Panc1 (cell line): ENCODE measurements at places on chromosomes 11 and 22. TPM values are rescaled to one million over a fixed set of nuclear protein-coding genes. Genes with fewer than 3 reads are reported as not detected.

- no peak for DNase-seq
Observed at GRCh38 chr11:94795476-94796189, 27.5 kb downstream of the AMOTL1 start.

- DNase-seq, result no peak
Observed at GRCh38 chr11:31089117-31089516, 280.4 kb downstream of the DCDC1 start.

DNA sequence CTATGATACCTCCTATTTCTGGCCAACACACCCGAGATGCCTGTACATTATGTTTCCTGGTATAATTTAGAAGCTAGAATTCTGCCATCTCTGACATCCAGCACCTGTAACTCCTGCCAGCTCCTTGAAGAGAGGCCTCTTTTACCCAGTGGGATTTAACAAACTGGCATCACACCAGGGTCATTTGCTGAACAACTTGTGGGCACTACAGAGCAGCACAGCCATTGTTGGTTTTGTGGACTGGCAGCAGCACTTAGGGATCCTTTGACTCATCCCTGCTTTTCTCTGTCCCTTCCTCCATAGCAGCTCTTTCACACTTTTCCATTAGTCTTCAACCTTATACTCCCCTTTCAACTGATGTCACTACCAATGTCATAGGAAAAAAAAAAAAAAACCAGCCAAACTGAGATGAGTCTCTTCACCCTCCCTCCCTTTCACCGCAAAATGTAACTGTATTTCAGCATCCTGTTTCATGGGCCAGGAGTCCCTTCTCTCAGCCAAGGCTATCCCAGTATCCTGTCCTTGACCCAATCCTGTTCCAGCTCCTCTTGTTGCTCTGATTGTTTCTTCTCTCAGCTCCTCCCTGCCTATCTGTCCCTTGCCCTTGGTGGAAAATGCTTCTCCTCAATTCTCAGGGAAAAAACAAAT is 68.7 kb downstream of the PPFIBP2 start:
- no peak for DNase-seq

Gene LRRC32
- total RNA-seq, result 0.15 TPM

Gene PARVA
- total RNA-seq, result 29.1 TPM

GRCh38 chr22:46754110-46754799 is 8.2 kb upstream of the TBC1D22A start:
- DNase-seq, result peak; percentile 78

Gene IL17REL
- 0.82 TPM for total RNA-seq

Gene CALCA
- not detected for total RNA-seq

- DNase-seq, result no peak
Observed at GRCh38 chr11:117862019-117862725, 14.3 kb downstream of the FXYD6 start.

DNA sequence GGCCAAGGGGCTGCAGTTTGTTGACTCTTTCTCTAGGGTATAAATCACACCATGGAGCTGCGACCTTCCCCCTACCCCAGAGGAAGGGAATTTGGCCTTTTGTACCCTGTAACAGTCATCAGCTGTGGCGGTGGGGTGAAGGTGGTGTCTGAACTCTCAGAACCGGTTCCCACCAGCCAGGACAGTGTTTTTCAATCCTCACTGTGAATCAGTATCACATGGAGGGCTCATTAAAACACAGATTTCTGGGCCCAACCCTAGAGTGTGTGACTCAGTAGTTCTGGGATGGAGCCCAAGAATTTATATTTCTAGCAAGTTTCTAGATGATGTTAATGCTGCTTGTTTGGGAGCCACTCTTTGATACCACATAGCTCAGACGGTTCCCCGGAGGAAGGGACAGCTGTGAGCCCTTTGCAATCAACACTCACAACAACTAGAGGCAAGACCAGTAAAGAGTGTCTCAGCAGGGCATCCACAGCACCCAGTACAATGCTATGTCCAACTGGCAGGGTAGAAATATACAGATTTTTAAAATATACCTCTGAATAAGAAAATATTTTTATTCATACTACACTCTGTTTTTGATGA is 43.9 kb upstream of the FAT3 start:
- no peak for DNase-seq

- no peak for DNase-seq
Observed at GRCh38 chr11:118060869-118061268, 16.0 kb upstream of the TMPRSS4 start.

- DNase-seq, result no peak
Observed at GRCh38 chr11:61484541-61484940, 24.0 kb upstream of the LRRC10B start.

GRCh38 chr22:46524203-46524740 is 13.1 kb downstream of the CELSR1 start:
- no peak for DNase-seq

- no peak for DNase-seq
Observed at GRCh38 chr11:59866397-59866796, at the start of gene TCN1. TSS of gene TCN1 (minus strand) at chr11:59866487. CDS start at chr11:59866470, 17 bp downstream.

GRCh38 chr11:101445761-101446160 is 138.0 kb downstream of the TRPC6 start:
- DNase-seq, result no peak

DNA sequence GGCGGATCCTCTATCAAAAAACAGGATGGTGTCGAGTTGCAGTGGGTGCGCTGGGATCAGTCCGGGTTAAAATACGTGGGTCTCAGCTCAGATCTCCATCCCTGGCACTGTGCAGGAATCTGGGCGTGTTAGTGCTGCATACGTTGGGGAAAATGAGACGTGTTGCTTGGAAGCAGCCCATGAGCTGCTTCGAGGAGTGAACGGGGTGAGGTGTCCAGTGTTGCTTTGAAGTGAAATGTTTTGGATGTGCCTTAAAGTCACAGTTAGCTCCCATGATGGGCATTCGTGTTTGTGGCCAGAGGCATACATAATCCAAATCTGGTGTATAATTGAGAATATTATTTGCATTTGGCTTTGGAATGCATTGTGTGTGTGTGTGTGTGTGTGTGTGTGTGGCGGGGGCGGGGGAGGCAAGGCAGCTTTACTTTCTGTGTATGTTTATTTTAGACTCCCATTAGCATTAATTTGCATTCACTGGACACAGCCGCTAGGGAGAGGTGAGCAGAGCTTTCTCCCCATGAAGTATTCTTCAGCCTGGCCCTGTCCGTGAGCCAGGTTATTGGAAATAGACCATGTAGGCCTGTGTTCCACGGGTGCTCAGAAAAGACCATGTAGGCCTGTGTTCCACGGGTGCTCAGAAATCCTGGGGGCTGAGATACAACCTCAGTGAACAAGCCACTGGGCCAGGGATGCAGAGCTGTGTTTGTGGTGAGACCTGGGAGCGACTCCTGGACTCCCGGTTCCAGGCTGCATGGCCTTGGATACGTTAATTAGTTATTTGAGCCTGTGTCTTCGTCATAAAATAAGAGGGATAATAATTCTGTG is 134.6 kb downstream of the ST3GAL4 start:
- DNase-seq, result no peak

GRCh38 chr11:67645521-67646461 is 4.7 kb downstream of the ACY3 start:
- no peak for DNase-seq

GRCh38 chr11:62792202-62792575 is 383 bp upstream of the TMEM223 start:
- no peak for DNase-seq

DNA sequence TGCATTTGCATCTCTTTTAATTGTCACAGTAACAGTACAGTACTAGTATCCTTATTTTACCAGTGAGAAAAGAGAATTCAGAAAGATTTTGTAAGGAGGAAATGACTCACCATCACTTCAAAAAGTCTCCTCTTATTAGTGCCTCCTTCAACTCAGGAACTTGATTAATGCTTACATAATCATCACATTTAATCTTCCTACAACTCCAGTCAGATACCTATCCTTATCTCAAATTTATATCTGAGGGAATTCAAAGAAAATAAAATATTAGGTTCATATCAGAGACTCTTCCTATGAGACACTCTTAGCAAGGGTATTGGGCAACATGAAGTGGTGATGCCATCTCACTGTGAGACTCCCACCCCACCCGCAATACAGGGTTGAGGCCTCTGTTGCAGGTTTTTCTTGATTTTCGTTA is 26.1 kb upstream of the CTSC start:
- no peak for DNase-seq

DNA sequence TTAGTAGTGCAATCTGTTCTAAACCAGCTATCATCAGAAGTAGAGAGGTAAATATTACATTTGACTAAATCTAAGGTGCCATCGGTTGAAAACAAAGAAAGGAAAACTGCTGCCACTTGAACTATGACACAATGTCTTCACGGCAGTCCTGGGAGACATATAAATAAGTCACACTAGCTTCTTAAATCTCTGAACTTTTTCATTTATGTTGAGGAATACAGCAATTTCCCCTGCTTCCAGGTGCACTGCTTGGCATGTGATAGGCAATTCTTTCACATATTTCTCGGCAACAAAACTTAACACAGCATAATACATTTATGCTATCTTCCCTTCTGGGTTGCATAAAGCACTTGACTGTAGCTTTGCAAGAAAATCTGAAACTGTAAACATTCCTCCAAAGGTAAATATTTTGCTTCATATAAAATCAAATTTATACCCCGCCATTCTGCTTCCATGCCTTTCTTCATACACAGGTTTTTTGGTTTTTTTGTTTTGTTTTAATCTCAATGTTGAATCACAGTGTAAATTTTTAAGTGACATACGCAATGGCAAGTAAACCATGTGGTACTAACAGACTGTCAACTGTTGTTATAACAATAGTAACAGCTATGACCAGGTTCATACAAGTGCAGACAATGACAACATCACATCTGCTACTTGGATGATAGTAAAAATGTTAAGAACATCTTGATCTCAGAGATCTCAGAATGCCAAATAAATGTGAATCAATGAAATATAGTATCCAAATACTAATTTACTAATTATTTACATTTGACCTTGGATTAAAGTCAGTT is 18.2 kb downstream of the USP28 start:
- DNase-seq, result no peak

DNA sequence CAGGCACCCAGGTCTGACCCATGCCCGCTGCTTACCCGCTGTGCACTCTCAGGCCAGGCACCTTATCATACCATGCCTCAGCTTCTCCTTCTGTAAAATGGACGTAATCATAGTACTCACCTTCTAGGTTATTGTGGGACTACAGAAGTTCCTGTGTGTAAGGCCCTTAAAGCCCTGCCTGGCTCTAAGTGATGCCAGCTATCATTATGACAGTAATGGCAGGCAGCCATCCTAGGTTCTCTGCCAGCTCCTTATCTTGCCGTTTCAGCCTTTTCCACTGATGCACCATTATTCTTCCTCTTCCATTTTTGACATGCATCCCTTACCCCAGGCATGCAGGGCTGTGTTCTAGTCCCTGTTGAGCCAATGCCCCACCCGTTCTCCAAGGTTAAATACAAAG is 57.9 kb downstream of the DBX1 start:
- DNase-seq, result no peak

DNA sequence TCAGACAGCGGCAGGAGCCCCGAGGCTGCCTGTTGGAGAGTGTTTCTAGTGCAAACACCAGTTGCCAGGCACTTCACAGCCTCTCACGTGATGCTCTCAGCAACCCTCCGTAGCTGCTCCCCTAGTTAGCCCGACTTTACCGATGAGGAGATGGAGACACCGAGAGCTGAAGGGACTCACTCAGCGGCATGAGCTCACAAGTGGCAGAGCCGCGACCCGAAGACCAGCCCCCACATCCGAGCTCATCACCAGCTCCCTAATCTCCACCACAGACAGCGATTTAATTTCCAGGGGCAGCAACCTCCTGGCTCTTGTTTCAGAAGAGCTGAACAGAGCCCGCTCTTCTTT is 28.7 kb upstream of the RTL6 start:
- no peak for DNase-seq

Gene SLN
- total RNA-seq, result not detected

DNA sequence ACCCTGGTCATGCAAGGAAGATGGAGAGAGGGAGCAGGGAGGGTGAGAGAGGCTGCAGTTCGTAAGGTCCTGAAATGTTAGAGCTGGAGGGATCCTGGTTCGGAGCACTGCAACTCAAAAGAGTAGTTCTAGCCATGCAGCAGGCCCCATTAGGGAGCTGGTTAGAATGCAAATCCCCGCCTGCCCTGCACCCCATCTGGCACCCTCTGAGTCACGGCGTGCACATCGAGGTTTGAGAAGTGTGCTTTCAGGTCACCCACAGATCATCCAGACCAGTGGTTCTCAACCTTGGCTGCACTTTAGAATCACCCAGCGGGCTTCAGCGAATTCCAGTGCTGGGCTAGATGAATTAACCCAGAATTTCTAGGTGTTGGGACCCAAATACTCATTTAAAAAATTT is 48.2 kb downstream of the ST3GAL4 start:
- DNase-seq, result no peak

DNA sequence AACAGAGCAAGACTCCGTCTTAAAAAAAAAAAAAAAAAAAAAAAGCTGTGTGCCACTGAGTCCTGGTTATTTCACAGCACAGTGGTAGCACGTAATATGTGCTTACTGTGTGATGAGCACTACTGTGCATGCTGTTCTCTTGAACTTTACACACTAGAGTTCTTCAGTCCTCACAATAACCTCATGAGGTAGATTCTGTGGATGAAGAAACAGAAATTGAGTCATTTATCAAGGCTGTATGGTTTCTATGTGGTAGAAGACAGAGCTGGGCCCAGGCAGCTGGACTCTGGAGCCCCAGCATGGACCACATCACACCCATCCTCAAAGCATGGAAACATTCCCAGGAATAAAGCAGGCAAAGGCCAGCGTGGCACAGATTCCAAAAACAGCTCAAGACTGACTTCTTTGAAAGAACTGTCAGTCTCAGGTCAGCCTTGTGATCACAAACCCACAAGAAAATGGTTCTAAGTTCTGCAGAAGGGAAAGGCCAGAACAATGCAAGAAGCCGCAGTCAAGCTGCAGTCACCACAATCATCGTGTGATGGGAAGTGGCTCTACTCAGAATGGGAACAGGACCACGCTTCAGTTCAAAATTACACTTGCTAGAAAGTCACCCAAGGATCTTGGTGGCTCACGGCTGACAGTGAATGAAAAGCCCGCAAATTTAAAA is 49.5 kb downstream of the MICAL3 start:
- no peak for DNase-seq

Gene TCN1
- total RNA-seq, result not detected

Gene OOSP1
- not detected for total RNA-seq

GRCh38 chr11:116258821-116259220 is 514.0 kb downstream of the BUD13 start:
- no peak for DNase-seq

Gene JHY
- 10.1 TPM for total RNA-seq

- no peak for DNase-seq
Observed at GRCh38 chr22:22395245-22395644, 113.3 kb downstream of the ZNF280B start.

Gene KCTD14
- 19.3 TPM for total RNA-seq
